Foreskin fibroblast (primary cell): ENCODE measurements at places on chromosomes 6 and 20.

- peak; percentile 7 for DNase-seq
Measured at GRCh38 chr6:17207281-17207680, 73.9 kb upstream of the RBM24 start.

DNA sequence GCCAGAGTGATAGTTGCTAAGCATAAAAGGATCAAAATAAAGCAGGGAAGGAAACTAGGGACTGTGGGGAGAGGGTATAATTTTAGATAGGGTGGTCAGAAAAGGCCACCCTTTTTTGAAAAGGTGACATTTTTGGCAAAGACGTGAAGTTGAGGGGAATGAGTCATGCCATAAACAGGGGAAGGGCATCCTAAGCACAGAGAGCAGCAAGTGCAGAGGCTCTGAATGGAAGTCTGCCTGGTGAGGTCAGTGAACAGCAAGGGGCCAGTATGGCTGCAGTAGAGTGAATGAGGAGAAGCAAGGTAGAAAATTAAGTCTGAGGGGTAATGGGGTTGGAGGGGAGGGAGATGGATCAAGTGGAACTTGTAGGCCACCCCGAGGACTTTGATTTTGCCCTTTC is 2.4 kb downstream of the KLC4 start:
- peak; percentile 58 for DNase-seq

DNA sequence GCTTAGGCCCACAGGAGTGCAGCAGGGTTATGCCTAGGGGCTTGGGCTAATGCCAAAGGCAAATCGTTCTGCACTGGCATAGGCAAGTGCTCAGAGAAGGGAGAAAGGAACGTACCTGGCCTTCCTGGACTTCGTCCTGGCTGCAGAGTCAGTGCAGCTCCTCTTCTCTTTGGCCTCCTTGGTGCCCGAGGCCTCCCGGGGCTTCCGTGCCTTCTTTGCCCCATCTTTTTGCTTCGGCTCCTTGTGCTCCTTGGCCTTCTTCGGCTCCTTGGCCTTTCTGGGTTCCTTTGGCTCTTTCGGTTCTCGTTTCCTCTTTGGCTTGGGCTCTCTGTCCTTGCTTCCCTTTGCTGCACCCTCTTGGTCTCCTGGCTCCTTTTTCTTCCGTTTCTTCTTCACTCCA is 85.2 kb downstream of the CHD6 start:
- DNase-seq: no peak

DNA sequence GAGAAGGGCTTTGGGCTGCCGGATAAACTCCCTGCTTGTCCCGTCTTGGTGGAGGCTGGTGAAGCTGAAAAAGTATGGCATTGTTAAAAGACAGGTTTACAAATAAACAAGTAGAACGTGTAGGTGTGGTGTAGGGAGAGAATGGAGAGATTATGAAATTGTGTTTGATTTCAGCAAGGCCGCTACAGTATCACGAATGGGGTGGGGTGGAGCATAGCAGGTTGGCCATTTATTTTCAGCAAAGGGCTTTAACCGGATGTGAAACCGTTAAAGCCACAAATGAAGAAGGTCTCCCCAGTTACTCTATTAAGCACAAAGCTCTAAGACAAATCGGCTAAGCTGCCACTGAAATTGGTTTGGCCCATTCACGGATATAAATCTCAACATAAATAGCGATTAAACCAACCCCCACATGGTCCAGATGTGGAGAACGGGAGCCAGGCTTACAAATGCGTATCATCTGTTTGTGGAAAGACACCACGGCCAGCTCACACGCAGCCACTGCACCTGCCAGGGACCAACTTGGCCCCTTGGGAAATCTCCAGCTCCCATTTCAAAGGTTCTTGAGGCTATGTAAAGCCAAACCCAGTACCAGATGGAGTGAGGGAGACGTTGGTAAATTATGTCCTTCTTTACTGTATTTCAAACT is 94.0 kb downstream of the ZMYND8 start:
- DNase-seq: peak; percentile 50

DNA sequence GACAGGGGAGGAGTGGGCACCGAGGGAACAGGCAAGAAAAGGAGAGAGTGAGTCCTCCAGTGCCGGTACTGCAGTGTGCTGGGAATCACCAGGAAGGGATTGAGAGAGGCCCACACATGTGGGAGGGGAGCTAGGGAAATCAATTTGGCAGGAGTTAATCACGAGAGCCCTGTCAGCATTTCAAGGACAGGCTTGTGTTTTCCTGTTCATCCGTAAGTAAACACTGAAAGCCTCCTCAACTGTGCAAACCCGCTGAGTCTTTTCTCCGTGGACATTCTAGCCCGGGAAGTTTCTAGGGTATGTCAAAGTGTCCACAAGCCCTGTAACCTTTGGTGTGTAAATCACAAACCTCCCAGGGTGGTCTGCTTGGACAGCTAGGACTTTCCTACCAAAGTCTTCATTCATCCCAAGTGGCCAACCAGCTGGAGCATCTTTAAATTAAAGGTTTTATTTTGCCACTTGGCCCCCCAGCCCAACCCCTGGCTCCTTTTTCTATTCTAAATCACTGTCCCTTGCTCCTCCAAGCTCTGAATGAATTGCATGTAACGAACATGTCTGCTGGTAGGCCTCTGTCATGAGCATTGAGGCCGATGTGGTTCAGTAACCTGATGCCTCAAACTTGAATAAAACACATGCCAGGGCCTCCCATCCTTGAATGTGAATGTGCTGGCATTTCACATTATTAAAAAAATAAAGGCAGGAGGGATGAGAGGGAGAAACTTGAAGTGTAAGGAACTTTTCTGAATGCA is 149.1 kb downstream of the ZNF217 start:
- DNase-seq: no peak

- DNase-seq: no peak
Measured at GRCh38 chr6:126967296-126968005, 151.0 kb upstream of the RSPO3 start.

DNA sequence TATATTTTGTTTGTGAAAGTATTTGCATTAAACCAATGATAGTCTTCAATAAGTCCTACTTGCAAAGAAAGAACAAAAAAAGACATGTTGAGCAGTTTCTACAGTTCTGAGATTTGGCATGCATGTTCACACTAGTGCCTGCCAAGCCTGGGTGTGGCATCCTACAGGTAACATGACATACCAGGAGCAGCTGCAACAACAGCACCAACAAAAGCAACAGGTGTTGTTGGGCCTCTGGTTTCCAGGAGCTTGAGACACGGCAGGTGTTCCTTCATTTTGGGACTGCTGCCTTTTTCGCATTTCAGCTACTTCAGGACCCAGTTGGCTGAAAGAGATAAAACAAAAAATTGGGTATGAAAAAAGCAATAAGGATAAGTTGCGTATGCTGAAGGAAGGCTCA is 41.2 kb upstream of the MTRF1L start:
- DNase-seq: no peak

DNA sequence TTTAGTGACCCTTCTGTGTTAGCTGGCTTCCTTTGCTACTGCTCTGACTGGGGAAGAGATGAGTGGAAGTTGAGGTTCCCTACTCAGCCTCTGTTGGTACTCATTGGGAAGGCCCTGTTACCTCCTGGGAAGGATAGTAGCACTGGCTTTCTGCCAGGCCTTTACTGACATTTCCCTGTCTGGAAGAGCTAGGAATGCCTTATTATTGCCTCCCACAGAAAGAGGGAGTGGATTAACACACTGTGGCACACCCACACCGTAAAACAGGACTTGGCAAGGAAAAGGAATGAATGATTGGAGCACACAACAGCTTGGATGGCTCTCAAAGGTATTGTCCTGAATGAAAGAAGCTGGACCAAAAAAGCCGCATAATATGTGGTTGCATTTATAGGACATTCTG is 12.2 kb downstream of the ZNF831 start:
- no peak for DNase-seq

GRCh38 chr20:31572042-31572700 is 32.9 kb upstream of the ID1 start:
- no peak for DNase-seq

DNA sequence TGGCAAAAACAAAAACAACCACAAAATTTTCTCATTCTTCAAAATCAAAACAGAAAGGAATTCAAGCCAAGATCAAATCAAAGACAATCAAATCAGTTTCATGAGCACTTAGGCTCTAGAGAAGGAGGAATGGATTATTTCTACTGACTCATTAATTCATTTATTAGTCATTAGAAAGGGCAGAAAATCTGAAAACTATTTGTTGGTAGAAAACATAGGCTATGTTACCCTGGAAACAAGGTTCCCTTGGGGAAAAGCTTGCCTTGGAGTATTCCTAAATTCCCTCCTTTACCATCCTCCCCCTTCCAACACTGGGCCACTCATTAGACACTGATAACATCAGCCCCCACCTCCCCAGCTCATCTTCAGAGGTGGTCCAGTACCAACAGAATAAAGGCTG is 17.5 kb downstream of the KIF16B start:
- DNase-seq: no peak

DNA sequence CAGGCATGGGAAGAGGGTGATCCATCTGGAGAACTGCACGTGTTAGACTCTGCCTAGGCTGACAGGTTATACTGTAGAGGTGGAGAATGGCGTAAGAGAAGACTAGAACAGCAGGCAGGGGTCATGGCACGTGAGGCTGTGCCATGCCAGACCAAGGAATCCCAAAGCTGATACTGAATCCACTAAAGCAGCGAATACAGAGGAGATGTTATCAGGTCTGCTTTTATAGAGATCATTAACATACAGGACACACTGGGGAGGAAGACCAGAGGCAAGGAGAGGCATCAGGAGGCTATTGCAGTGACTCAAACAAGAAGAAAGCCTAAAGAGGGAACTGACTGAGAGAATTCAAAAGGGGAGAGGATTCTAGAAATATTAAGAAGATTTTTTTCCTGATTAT is 12.9 kb downstream of the PHACTR1 start:
- no peak for DNase-seq

- DNase-seq: no peak
Measured at GRCh38 chr6:100979267-100979666, 98.1 kb upstream of the ASCC3 start.

- DNase-seq: no peak
Measured at GRCh38 chr6:144160431-144161005, 10.2 kb downstream of the STX11 start.

- no peak for DNase-seq
Measured at GRCh38 chr6:16921399-16922110, 160.3 kb upstream of the ATXN1 start.

DNA sequence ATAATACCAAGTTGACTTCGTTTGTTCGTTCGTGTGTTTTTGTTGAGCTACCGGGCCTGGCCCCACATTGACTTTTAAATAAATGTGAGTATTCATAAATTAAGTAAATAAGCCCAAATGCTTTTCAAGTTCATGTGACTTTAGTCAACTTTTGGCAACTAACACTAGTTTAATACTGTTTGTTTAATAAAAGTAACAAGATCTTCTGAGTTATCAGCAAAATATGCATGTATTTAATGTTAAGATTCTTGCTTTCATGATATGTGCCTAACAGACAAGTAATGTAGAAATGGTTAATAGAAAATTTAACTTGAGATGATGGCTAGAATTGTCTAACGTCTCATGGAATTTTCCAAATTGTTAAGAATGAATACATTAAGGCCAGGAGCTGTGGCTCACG is 38.7 kb upstream of the ECI2 start:
- DNase-seq: no peak

DNA sequence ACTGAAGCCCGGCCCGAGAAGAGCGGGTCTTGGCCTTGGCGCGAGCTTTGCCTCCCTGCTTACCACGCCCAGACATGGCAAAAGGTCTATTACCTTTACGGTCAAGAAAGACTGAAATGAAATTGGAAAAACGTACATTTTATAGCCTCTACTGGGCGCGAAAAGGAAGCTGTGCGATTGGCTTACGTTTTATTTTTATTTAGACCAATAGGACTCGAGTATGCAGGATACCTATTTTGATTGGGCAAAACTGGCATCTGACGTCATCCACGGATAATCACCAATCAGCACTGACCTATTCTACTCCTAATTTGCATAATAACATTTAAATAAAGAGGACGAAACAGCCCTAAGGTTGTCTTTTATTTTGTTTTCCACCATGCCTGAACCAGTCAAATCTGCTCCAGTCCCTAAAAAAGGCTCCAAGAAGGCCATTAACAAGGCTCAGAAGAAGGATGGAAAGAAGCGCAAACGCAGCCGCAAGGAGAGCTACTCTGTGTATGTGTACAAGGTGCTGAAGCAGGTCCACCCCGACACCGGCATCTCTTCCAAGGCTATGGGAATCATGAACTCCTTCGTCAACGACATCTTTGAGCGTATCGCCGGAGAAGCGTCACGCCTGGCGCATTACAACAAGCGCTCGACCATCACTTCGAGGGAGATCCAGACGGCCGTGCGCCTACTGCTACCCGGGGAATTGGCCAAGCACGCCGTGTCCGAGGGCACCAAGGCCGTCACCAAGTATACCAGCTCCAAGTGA is 97.4 kb downstream of the OR2B2 start:
- peak; percentile 93 for DNase-seq

GRCh38 chr6:138958595-138958994 is 29.5 kb downstream of the REPS1 start:
- no peak for DNase-seq

DNA sequence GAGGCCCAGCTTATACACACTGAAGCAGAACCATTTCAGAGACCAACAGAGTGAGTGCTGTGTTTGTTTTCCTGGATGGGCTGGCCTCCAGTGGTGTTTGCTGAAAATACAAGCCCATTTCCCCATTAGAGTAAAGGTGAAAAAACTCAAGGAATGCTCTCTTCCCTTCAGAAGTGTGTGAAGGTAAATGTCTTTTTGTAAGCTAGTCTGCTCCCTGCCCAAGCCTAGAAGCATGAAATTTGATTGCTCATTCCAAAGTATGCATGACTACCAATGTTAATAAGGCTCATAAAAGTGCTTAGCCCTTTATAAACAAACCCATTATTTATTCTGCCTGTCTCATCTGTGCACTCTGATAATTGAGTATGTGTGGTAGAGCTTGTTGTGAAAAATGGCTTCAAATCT is 59.1 kb downstream of the ADGRF1 start:
- DNase-seq: peak; percentile 35

- DNase-seq: peak; percentile 81
Measured at GRCh38 chr20:37327748-37328147, 18.2 kb upstream of the SRC start.

DNA sequence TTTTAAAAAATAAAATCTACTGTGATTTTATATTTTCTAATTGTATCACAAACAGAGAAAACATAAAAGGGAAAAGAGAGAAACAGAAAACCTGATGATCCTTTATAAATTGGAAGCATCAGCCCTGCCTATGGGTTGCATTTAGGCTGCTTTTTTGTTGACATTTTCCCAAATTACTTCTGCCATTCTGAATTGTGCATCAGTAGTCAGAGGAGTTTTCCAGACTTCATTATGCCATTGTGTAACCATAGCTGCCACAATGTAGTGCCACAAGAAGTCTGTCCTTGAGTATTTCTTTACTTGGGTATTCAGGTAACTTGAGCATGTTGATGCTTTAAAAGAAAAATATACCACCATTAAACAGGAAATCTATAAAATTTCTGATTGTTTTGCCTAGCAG is 130.3 kb downstream of the HACE1 start:
- no peak for DNase-seq
